NCI-H1048 (cell line): ENCODE measurements at places on chromosomes 13 and 19.

GRCh38 chr19:46697204-46697960 is 19.5 kb downstream of the PRKD2 start:
- peak; percentile 86 for DNase-seq

GRCh38 chr13:64553411-64554129 is 2676.6 kb downstream of the PCDH9 start:
- no peak for DNase-seq

DNA sequence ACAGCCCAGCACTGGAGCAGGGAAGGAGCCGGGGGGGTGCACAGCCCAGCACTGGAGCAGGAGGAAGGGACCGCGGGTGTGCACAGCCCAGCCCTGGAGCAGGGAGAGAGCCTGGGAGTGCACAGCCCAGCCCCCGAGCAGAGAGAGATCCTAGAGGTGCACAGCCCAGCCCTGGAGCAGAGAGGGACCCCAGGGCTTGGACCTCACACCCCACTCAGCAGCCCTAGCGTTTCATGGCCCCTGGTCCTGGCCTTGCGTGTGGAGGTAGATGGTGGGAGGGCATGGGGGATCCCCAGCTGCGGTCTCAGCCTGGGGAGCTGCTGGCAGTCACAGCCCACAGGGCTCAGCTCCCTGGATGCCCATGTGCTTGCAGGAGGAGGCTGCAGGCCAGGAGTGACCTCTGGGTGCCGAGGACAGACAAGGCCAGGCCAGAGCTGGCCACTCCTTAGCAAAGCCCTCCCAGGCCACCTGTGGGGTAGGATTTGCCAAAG is 25.1 kb downstream of the GAS6 start:
- DNase-seq, result no peak

GRCh38 chr19:46599716-46600373 is 1.3 kb upstream of the CALM3 start:
- no peak for DNase-seq

GRCh38 chr19:51272183-51272810 is 21.4 kb downstream of the SIGLECL1 start:
- DNase-seq, result no peak

DNA sequence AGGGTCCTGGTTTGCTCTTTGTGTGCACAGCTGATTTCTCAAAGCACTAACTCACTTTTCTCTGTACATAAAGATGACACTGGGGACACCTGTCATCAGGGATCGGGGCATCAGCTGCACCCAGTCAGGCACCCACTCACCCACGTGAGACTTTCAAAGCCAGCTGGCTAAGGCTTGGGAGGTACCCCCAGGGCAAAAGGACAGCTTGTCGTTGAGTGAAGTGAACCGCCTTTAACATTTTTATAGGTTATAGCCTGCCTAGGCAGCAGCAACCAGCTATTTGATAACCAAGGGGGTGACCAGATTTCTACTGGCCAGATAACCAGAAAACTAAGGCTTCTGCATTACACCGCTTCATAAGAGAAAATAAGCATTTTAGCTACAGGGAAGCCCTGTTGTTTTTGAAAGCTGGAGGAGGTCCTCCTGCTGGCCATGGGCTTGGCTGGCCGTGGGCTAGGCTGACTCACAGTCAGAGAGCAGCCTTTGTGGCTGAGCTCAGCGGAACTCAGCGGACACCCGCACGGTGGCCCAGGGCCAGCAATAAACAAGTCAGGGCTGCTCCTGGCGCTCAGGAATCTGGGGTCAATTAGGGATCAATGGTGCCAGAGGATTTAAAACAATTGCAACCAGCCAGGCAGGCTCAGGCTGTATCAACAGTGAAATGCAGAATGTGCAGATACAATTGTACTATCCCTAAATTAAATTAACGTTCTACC is 57.1 kb downstream of the ALOX5AP start:
- DNase-seq, result no peak

DNA sequence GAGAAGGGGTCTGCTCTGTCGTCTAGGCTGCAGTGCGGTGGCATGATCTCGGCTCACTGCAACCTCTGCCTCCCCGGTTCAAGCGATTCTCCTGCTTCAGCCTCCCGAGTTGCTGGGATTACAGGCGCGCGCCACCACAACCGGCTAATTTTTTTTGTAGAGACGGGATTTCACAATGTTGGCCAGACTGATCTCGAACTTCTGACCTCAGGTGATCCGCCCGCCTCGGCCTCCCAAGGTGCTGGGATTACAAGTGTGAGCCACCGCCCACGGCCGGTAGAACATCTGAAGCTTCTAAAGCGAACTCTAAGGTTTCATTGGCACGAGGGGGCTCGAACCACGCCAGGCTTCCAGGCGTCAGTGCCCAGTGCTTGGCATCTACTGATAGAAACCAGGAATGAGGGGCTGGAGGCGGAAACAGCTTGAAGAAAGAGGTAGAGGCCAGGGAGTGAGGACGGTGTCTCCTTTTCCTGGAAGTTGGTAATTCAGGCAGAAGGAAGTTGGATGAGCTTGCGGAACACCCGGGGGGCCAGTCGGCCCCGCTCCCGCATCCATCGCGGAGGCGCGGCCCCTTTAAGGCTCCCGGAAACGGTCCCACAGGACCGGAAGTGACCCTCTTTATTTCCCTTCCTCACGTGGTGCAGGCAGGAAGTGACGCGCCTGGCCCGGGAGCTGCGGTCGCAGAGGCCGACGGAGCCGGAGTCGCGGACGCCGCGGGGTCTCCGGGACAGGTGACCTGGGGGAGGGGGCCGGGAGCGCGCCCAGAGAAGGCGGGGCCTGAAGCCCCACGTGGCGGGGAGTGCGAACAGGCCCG is at the start of gene CCDC9:
Gene CCDC9, plus strand, starts transcription at position 647 of the 814 bp plus-strand sequence. CDS start 1,876 bp downstream, outside the sequence.
- peak; percentile 94 for DNase-seq

- no peak for DNase-seq
Measured at GRCh38 chr19:19334989-19335344, 14.3 kb downstream of the MAU2 start.

DNA sequence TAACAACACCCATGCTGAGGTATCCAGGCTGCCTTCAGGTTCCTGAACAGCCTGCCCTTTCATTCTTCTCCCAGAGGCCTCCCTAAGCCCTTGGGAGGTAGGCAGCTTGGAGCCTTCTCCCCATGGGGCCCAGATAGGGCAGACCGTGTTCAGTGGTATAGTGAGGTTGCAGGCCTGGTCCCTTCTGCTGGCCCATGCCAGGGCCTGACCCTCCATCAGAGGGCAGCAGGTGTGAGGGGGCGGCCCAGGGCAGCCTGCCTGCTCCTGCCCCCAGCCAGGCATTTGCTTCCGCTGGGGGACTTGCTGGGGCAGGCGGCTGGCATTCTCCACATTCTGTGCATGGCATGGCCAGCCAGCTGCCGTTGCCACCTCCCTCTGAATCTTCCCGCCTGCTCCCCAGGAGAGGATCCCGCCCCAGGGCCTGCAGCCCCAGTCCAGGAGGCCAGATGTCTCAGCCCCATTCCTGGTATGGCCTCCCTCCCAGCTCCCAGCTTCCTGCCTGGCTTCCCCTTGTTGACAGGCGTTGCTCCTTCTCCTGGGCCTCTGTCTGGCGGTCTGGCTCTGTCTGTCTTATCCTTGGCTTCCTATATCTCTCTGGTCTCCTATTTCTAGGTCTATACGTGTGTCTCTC is 8.9 kb downstream of the CIC start:
- DNase-seq, result no peak
